ENCODE measurements at places on chromosomes 4 and X.

GRCh38 chr4:162485486-162485885 lies 321.7 kb upstream of the FSTL5 start:
- DNase-seq = no peak

- no peak for DNase-seq
Observed at GRCh38 chr4:76718831-76719230, 179.1 kb downstream of the SOWAHB start.

GRCh38 chr4:184811526-184812198 lies 14.1 kb downstream of the ACSL1 start:
- DNase-seq = no peak

DNA sequence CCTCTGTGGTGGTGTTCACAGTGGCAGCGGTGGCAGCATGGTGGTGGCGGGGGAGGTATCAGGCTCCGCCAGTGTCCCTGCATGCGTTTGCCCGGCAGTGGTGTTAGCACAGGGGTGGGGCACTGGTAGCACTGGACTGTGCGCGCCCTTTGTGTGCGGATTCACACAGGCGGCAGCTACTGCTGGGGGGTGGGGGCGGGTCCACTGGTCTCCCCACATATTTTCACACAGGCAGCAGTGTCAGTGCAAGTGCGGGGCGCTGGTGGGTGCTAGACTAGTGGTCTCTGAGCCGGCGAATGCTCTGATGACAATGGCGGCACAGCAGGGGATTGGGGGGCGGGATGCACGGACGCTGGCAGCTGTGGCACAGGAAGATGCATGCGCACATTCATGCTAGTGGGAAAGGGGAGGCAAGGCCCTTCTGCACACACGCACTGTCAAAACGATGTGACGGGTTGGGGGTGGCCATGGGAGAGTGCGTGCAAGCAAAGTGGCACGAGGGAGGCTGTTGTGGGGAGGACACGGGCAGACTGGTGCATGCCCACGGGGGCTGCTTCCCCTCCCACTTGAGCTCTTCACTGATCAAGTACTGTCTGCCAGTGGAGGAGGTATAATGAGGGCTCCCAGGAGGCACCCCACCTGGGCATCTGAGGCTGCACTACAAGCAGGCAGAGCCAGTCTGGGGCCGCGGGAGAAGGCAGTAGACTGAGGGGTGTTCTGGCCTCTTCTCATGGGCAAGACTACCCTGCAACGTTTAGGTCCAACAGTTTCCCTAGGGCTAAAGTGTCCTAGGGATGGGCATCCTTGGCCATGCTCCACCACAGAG lies 53.0 kb downstream of the POF1B start:
- DNase-seq = no peak

DNA sequence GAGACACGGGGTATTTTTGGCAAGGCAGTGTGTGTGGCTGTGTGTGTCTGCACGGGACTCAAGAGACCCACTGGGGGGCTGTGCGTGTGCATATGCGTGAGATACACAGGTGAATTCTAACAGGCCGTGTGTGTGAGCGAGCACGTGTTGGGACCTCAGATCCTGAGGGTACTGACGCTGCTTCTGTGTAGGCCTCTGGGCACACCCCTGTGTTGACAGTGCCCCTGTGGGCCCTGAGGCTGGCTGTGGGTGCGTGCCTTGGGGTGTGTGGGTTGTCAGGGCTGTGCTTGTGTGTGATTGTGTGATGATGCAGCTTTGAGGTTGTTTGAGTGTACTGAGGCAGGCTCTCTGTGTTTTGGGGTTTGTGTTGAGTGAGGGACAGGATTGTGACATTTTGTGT lies 13.9 kb downstream of the FOXP3 start:
- no peak for DNase-seq

DNA sequence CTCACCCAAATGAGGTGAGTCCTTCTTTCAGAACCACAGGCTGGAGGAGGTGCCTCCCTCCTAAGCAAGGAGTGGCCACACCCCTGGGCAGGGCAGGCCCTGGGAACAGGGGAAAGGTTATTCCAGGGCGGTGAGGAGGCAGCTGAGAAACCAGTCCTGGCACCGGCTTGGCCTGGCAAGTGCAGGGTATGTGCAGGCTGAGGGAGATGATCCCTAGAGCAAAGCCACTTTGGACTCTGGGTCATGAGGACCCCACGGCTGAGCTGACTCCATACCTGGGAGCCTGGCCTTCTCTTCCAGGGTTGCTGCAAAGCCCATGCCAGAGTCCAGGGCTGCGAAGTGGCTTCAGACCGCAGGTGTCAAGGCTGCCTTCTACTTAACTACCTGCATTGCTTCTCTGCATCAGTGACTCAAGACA lies 49.5 kb upstream of the HELT start:
- DNase-seq = no peak

DNA sequence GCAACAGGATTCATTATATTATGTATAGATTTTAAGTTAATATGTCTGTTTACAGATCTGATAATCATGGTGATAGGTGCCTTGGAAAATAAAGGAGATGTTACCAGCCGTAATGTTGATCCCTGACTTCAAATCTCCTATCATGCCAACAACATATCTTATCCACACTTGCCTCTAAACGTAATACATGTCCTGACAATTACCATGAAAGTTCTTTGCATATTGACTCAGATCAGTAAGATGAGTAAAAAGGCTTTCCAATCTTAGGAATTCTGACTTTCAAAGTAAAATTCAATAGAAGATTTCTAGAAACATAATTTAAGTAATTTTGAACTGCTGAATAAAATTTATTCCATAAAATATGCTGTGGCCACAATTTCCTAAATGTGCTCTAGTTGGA lies 513.3 kb downstream of the ANKRD50 start:
- no peak for DNase-seq

DNA sequence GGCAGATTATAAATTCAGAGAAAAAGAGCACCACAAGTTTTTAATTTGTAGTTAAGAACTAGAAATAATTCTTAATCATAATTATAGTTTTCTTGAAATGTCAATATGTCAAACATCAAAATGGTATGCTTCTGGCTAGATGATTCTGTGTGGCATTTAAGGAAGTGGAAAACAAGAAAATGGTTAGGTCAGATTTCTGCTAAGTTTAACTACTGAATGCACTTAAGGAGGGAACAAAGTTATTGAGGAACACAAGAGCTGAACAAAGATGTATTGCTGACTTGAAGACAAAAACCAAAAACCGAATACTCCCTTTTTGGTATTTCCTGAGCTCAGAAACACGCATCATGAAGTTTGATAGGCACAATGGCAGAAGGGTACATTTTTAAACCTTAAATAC lies 58.7 kb upstream of the GPR34 start:
- no peak for DNase-seq

DNA sequence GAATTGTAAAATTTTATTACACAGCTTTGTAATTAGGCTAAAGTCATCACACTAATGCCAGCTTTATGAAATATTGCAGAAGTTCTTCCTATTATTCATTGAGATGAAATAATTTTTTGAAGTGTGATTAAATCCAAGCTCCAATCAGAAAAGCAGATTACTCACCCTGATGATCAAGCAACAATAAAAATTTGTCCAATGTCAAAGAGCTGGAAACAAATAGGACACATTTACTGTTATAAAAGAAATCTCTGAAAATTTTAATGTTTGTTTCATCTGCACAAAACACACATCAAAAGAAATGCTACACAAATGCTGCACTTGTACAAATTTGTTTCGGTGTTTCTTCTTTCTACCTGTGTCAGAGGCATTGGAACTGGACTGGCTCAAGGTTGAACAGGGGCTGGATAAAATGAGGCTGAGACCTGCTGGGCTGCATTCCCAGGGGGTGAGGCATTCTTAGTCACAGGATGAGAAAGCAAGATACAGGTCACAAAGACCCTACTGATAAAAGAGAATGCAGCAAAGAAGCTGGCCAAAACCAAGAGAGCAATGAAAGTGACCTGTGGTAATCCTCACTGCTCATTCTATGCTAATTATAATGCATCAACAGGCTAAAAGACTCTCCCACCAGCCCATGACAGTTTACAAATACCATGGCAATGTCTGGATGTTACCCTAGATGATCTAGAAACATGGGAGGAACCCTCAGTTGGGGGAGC lies 78.3 kb downstream of the GASK1B start:
- no peak for DNase-seq

Measured in kidney (tissue), 22 donors.